CD4-positive, alpha-beta T cell treated with Interleukin-1 beta for 1 hour (primary cell): ENCODE measurements at places on chromosomes 7 and 10.

GRCh38 chr10:92590623-92591549 is 2.0 kb upstream of the KIF11 start:
- DNase-seq: peak; percentile 34

- peak; percentile 57 for DNase-seq
These were observed 734 bp downstream of the ABCB4 start for GRCh38 chr7:87474533-87475358.

- DNase-seq: no peak
These were observed 16.3 kb downstream of the CUBN start for GRCh38 chr10:17113346-17113745.

- DNase-seq: peak; percentile 77
These were observed at the start of gene STX1A for GRCh38 chr7:73718905-73719805. STX1A (minus strand) TSS chr7:73719669; CDS start chr7:73719631, 38 bp downstream.

DNA sequence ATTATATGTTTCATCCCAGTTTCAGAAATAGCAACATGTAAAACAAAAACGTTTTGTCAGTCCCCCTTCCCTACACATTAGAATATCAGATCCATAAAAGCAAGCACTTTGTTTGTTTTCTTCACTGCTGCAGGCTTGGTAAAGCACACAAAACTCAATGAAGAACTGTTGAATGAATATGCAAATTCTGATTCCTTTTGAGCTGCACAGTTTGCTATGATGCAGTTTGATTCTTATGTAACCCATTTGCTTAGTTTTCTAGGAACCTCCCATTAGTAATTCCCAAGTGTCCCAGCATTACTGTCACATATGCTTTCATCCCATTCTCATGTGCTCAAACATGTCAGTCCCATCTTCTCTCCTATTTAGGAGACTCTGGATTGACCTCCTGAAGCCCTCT is 26.1 kb upstream of the CHCHD3 start:
- DNase-seq: no peak

DNA sequence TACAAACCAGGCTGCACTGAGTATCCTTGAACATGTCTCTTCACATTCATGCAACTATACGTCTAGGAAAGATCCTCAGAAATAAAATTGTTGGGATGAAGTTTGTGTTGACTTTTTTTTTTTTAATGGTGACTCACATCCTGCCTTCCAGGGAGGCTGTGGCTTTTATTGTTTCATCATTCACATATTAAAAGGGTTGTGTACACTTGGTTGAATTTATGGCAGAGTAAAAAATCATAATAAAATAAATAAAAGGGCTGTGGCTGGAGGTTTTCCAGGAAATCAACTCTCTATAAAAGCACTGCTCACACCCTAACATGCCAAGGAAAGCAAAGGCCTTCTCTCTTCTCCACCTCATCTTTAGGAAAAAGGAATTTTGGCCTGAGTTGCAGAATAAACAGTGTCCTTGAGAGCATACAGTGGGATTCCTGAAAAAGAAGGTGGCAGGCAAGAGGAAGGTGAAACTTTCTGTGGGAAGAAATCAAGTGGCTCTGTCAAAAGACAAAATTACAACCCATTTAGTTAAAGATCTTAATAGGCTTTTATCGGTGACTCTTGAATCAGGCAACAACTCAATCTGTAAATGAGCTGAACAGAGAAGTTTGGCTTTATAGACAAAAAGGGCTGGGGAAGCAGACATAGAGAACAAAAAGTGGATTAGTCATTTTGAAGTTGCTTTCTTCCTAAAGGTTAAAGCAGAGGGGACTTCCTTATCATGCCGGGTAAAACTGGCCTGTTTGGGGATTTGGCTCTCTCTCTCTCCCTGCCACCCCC is 41.6 kb upstream of the FHIP2A start:
- no peak for DNase-seq

GRCh38 chr10:95295031-95295755 is 4.4 kb upstream of the PDLIM1 start:
- DNase-seq: peak; percentile 79

- DNase-seq: no peak
These were observed 305.0 kb downstream of the GPR37 start for GRCh38 chr7:124460555-124460954.

DNA sequence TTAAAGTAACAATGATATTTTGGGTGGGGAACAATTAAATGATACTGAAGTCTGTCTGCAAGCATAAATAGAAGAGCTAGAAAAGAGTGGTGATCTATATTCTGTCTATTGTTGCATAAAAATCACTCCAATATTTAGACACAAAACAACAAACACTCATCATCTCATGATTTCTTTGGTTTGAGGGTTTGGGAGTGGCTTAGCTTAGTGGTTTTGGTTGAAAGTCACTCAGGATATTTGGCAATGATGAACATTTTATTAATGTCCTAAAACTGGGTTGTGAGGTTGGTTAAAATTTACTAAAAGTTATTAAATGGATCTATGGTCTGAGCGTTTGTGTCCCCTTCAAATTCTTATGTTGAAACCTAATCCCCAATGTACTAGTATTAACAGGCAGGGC is 54.7 kb upstream of the EGFR start:
- no peak for DNase-seq

- no peak for DNase-seq
These were observed 62.7 kb downstream of the ARID5B start for GRCh38 chr10:61964059-61964709.

GRCh38 chr7:117894037-117894436 is 20.8 kb upstream of the CTTNBP2 start:
- DNase-seq: no peak

DNA sequence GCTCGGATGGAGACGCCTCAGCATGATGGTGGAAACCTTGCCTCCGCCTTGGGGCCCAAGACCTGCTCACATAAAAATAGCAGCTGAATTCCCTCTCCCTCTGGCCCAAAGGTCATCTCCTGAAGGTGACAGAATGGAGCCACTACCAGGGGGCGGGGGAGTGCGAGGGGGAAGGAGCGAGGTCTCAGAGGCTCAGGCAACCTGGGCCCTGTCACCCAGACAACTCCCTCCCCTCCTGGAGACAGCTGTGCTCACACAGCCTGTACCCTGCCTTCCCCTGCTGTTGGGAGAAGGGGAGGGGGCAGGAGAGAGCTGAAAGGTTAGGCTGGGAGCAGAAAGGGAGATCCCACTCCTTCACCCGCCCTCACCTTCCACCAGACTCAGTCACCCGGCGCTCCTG is 173.0 kb upstream of the RHEB start:
- DNase-seq: no peak

DNA sequence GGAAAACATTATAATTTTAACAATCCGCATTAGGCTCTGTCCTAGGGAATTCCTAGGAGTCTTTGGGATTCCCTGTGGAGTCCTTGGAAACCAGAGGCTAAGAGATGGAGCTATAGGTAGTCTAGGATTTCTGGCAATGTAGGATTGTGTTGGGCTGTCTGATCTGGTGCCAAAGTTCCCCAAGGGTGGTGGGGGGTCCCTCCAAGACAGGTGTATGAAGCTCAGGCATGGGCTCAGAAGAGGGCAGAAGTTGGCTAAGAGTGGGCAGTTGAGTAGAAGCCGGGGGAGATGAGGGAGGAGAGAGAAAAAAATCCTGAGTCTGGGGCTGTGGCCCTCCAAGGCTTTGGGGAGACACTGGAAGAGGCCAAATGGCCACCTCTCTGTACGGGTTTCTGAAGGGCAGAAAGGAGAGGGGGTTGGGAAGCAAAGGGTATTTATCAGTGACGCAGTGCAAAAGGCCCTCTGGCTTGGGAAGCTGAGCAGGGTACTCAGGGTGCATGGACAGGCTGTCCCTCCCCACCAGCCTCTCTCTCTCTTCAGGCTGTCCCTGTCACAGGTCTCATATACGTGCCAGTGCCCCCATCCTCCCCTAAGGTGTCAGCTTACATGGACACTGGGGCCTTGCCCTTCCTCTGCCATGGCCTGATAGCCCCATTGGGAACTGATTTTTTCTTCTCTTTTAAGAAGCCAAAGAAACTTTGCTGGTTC is 929 bp downstream of the HOXA6 start:
- no peak for DNase-seq

- no peak for DNase-seq
These were observed 98.4 kb upstream of the HABP2 start for GRCh38 chr10:113454341-113455061.
